ENCODE measurements at places on chromosomes 6 and 20. TPM values are rescaled to one million over a fixed set of nuclear protein-coding genes. Genes with fewer than 3 reads are reported as not detected.

The CCDC170 gene
- not detected for total RNA-seq

DNA sequence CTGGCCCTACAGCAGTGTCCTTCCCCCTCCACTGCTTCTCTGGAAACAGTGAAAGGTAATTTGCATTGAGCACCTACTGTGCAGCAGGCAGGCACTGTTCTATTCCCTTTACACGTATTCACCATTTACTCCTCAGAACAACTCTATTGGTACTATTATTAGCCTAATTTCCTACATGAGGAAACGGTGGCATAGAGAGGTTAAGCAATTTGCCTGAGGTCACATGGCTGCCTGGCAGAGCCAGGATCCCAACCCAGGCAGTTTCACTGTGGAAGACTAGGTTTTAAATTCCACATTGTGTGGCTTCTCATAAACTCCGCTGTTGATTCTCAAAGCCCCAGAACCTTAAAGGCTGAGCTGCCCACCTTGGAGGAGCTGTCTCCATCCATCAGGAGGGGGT is 72.7 kb downstream of the CLIC5 start:
- DNase-seq, result no peak
- no peak overlapping the region for H3K4me3 ChIP-seq
- no peaks in the 10 kb centered on the region for H3K27me3 ChIP-seq
- H3K4me1 ChIP-seq, result no peaks in the 10 kb centered on the region
- H3K27ac ChIP-seq, result no peak overlapping the region

GRCh38 chr20:22719167-22719591 is 134.8 kb upstream of the FOXA2 start:
- DNase-seq, result no peak
- peaks cover 5% of the 10 kb centered on the region for H3K27me3 ChIP-seq

DNA sequence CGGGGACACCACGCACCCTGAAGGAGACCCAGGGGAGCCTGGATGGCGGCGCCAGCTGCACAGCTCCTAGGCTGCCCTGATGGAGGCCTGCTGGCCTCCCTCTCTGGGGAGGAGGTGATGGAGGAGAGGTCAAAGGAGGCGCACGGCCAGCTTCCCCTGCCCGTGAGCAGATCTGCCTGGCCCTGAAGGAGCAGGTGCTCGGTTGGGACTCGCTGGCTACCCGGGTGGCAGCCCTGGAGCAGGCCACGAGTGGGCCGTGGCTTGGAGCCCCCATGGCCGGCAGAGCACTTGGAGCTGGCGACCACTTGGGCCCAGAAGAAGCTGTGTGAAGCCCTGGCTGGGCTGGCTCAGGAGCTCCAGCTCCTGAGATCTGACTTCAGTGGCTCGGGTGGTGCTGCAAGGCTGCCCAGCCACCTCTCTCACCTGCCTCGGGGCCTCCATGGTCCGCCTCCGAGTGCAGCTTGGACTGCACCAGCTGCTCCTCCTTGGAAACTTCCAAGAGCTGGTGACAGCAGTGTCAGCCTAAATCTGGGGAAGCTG is 7.5 kb upstream of the RAET1E start:
- no peak overlapping the region for H3K4me3 ChIP-seq
- H3K36me3 ChIP-seq, result peaks cover 2% of the 10 kb centered on the region
- H3K27ac ChIP-seq, result no peak overlapping the region
- DNase-seq, result no peak

- no peak overlapping the region for H3K27ac ChIP-seq
- DNase-seq, result no peak
- peaks cover 1% of the 10 kb centered on the region for H3K27me3 ChIP-seq
- no peaks in the 10 kb centered on the region for H3K36me3 ChIP-seq
Measured at GRCh38 chr20:370151-370600, 10.4 kb upstream of the TRIB3 start.

DNA sequence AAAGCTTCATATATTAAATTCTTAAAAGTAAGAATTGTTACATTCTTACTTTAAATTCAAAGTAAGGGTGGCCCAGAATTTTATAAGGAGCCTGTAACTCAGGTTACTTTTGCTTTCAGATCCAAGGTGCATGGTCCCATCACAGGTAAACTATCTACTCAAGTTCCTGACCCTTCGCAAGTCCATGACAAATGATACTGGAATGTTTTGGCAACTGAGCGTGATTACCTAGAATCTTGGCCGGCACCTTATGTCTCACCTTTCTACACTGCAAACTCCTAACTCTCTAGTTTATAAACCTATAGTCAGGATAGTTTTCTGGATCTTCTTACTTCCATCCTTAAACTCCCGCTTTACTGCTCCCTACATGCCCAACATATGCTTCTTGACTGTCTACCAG is 67.9 kb upstream of the HMGN3 start:
- no peak for DNase-seq
- H3K27me3 ChIP-seq, result no peaks in the 10 kb centered on the region
- no peak overlapping the region for H3K4me3 ChIP-seq
- no peaks in the 10 kb centered on the region for H3K4me1 ChIP-seq
- H3K27ac ChIP-seq, result no peak overlapping the region
- no peaks in the 10 kb centered on the region for H3K36me3 ChIP-seq

DNA sequence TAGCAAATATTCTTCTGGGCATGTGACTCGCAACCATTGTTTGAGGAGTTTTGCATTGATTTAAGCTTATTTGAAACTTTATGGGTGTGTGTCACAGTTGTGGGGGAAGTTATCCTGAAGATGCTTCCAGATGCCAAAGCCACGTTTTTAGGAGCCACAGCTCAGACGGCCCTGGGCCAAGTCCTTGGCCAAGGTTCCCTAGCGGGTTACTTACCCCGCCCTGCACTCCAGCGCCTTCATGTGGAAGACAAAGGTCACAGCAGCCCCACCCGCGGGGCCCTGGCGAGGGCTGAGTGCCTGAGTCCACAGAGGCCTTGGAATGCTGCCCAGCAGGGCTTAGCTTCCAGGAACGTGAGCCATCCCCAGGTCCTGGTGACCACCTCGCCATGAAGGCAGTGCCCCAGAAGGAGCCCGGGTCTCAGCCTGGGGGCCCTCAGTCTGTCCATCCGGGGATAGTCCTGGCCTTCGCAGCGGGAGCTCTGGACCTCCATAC is 308.3 kb downstream of the CDH4 start:
- H3K27me3 ChIP-seq, result no peaks in the 10 kb centered on the region
- no peak for DNase-seq
- H3K4me3 ChIP-seq, result no peak overlapping the region
- H3K4me1 ChIP-seq, result no peaks in the 10 kb centered on the region
- H3K36me3 ChIP-seq, result no peaks in the 10 kb centered on the region

The SULF2 gene
- total RNA-seq, result 0.47 TPM

DNA sequence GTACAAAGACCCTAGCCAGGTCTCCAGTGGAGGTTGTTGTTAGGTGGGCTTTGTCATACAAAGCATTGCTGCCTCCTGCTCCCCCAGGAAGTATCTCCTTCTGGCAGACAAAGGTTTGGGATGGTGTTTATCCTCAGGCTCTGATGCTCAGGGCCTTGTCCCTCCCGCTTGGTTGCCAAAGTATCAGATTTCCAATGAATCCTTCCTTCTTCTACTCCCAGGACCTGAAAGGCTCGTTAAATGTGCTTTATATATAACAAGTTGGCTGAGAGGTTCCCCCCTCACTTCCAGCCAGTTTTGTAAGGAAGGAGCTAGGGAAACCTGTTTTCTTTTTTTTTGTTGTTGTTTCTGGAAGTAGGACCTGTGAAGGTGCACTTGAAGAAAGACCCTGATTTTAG is 14.4 kb downstream of the PTK7 start:
- H3K4me1 ChIP-seq, result peaks cover 8% of the 10 kb centered on the region
- no peak overlapping the region for H3K27ac ChIP-seq
- DNase-seq, result no peak

- H3K27me3 ChIP-seq, result no peaks in the 10 kb centered on the region
- no peak overlapping the region for H3K4me3 ChIP-seq
- no peak for DNase-seq
Measured at GRCh38 chr20:9300080-9300479, 214.3 kb upstream of the LAMP5 start.

GRCh38 chr6:9250852-9251251 is 815.5 kb upstream of the SLC35B3 start:
- no peaks in the 10 kb centered on the region for H3K36me3 ChIP-seq
- no peaks in the 10 kb centered on the region for H3K4me1 ChIP-seq
- H3K27ac ChIP-seq, result no peak overlapping the region
- DNase-seq, result peak; percentile 1

- no peaks in the 10 kb centered on the region for H3K4me1 ChIP-seq
- H3K4me3 ChIP-seq, result no peak overlapping the region
- DNase-seq, result no peak
- peaks cover under 1% of the 10 kb centered on the region for H3K27me3 ChIP-seq
- no peak overlapping the region for H3K27ac ChIP-seq
- H3K36me3 ChIP-seq, result no peaks in the 10 kb centered on the region
Measured at GRCh38 chr6:128507337-128508310, 12.8 kb downstream of the PTPRK start.

All from activated CD8-positive, alpha-beta T cell treated with anti-CD3 and anti-CD28 coated beads for 36 hours (primary cell).